ENCODE measurements at places on chromosomes 6 and 20. TPM values are rescaled to one million over a fixed set of nuclear protein-coding genes. Genes with fewer than 3 reads are reported as not detected.

Gene CPXM1
- total RNA-seq = 6.8 TPM

DNA sequence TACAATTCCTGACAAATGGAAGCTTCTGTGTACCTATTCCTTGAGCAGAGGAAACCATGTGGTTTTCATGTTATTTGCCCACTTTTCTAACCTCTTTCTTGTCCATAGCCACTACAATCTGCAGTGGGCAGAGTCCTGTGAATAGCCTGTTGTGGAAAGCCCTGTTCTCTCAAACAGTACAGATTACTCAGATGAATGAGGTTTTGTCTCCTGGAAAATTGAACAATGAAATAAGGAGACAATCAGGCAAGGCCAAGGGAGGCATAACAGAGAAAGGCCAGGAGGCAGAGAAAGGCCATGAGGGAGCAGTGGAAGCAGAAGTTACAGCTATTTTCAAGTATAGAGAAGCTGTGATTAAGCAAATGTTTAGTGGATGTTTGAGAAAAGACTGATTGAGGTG, 189.3 kb downstream of the GRIK2 start:
- no peak for DNase-seq

Gene GGTLC1
- total RNA-seq = 0.40 TPM

- DNase-seq = no peak
Measured at GRCh38 chr6:5085648-5086293, 630 bp downstream of the PPP1R3G start.

DNA sequence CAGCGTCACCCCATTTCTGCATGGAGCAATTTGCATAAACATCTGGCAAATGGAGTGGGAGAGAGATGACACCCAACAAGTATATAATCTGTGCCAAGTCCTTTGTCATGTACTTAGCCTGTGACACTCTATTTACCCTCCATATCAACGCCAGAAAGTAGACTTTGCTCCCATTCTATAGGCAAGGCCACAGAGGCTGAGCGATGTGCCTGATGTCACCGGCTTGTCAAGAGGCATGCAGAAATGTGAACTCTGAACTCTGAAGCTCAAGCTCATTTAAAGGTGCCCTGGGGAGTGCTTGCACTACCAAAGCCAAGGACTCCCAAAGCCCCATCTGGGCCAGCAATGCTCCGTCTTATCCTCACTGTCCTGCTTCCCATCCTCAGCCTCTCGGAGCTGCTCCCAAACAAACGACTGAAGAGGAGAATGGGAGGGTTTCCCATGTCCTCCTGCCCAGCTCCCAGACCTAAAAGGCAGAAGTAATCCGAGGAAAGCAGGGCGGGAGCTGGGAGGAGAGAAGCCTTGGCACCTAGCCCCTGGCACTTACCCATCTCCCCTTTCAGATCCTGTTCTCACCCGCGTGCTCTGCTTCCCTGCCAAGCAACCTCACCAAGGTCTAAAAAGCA, 9.2 kb downstream of the CPNE5 start:
- DNase-seq = peak; percentile 73

Gene PSORS1C2
- not detected for total RNA-seq

DNA sequence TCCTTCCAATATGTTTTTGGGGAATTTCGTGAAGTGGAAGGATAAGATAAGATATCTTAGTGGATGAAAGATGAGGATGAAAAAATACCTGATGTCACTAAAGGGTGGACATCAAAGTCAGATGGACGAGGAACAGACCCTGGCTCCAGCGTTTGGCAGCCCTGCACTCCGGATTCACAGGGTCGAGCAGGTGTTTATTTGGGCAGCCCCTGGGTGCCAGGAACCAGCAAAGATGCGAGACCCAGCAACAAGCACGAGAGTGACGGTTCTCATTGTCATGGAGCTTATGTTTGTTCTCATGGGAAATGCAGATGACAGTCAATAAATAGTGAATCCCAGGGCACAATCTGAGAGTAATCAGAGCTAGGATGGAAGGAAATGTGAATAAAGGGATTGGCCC, 131.1 kb downstream of the PHACTR3 start:
- no peak for DNase-seq

Gene OR2J3
- total RNA-seq = 0.06 TPM
